Lung (tissue), 17 donors: ENCODE measurements at places on chromosomes 1 and 21. TPM values are rescaled to one million over a fixed set of nuclear protein-coding genes. Genes with fewer than 3 reads are reported as not detected.

Gene TAS1R1
- 0.51 TPM for total RNA-seq

Gene SLC2A5
- 2.8 TPM for total RNA-seq

Gene SLC9C2
- total RNA-seq = 0.97 TPM

Gene S100A13
- total RNA-seq = 36.2 TPM

Gene FCGR3B
- 15.7 TPM for total RNA-seq

Gene EXTL1
- 0.43 TPM for total RNA-seq

Gene FCGR3A
- 110 TPM for total RNA-seq

Gene FNDC10
- 0.40 TPM for total RNA-seq

DNA sequence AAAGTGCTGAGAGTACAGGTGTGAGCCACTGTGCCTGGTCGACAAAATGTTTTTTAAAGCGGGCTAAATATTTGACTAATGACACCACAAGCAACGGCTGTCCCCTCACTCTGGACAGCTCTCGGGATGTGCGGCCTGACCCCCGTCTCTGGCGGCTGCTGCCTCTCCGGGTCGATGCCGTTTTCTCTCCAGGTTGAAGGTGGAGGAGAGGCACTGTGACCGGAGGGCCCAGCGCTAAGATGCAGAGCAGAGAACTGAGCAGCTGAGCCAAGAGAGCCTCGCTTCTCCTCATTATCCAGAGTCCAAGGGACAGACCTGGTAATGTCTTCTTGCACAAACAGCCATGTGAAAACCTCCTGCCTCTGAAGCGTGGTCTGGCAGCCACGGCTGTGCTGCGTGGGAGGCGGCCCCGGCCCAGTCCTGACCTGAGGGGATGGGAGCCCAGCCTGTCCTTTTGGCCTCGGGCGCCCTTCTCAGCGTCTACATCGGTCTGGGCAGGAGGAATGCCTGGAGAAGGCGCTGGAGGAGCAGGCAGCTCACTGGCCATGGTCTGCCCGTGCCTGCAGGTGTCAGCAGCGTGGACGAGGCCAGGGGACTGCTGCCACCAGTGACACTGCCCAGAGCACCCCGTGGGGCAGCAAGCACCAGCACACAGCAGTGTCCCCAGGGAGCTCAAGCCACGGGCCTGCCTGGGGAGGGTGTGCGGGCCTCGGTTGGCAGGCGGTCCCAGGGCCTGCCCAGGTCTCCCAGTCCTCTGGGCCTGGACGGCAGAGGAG, 10.3 kb downstream of the MORN1 start:
- H3K27me3 ChIP-seq = no peaks in the 10 kb centered on the region
- H3K36me3 ChIP-seq = no peaks in the 10 kb centered on the region
- DNase-seq = no peak
- no peaks in the 10 kb centered on the region for H3K4me1 ChIP-seq

GRCh38 chr21:14405962-14406361, 23.0 kb upstream of the HSPA13 start:
- DNase-seq = no peak
- no peaks in the 10 kb centered on the region for H3K36me3 ChIP-seq
- no peak overlapping the region for H3K27ac ChIP-seq
- no peaks in the 10 kb centered on the region for H3K4me1 ChIP-seq

DNA sequence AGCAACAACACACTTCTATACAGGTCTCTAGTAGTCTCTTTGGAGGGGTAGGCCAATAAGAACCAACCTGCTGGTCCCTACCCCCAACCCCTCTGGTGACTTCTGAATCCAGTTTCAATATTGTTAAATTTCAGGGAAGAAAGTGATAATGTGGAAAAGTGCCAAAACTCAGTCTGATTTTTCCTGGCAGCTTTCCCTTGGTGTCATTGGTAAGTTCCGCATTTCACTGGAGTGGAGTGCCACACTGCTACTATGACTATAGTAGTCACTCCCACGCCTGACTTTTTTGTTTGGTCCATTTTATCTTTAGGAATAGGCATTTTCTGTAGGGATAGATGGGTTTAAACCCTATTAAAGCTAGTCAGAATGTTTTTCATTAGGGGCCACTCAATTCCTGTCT, 5.7 kb upstream of the ARID1A start:
- no peaks in the 10 kb centered on the region for H3K36me3 ChIP-seq
- no peaks in the 10 kb centered on the region for H3K27me3 ChIP-seq
- peaks cover 13% of the 10 kb centered on the region for H3K4me1 ChIP-seq
- no peak overlapping the region for H3K27ac ChIP-seq

DNA sequence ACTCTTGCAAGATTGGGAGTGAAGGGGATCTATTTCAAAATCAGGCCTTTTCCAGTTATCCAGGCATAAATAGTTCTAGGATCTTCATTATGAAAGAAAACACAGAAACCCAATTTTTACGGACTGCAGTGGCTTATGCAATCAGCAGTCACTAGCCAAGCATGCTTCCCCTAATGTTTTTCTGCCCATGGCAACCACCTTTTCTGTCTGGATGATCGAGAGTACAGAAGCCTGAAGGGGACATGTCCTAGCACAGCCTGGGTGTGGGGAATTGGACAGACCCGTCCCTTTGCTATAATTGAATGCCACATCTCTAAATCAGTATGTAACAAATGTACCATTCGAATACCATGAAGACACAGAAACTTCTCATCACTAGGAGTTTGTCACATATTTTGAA, 29.8 kb upstream of the NCAM2 start:
- H3K27me3 ChIP-seq = no peaks in the 10 kb centered on the region
- no peak for DNase-seq
- H3K4me1 ChIP-seq = no peaks in the 10 kb centered on the region
- H3K27ac ChIP-seq = no peak overlapping the region
- no peak overlapping the region for H3K4me3 ChIP-seq
- H3K36me3 ChIP-seq = no peaks in the 10 kb centered on the region

- no peak overlapping the region for H3K27ac ChIP-seq
- H3K4me1 ChIP-seq = no peaks in the 10 kb centered on the region
- no peak for DNase-seq
- no peak overlapping the region for H3K4me3 ChIP-seq
Observed at GRCh38 chr1:61687901-61688300, 37.0 kb downstream of the TM2D1 start.

DNA sequence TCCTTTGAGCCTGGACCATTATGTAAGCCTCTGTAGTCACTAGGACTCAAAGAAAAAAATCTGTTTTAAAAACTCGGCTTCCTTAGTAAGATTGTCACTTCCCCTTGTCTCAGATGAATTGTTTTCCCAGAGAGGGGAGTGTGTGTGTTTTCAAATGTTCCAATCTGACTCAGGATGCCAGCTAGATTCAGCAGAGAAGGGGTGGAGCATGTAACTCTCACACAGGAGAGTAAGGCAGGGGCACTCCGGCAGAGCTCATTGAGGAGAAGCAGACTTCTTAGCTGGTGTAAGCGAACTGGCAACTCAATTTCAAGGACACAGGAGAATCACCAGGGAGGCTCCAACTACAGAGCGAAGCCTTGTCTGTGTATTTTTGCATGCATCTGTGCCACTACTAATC, 623.2 kb downstream of the LMO4 start:
- no peaks in the 10 kb centered on the region for H3K36me3 ChIP-seq
- no peak overlapping the region for H3K4me3 ChIP-seq
- no peaks in the 10 kb centered on the region for H3K4me1 ChIP-seq
- no peaks in the 10 kb centered on the region for H3K27me3 ChIP-seq
- H3K27ac ChIP-seq = no peak overlapping the region

GRCh38 chr1:7084232-7084894, 299.1 kb downstream of the CAMTA1 start:
- no peak for DNase-seq
- H3K36me3 ChIP-seq = no peaks in the 10 kb centered on the region
- H3K27ac ChIP-seq = no peak overlapping the region
- peaks cover 4% of the 10 kb centered on the region for H3K27me3 ChIP-seq

DNA sequence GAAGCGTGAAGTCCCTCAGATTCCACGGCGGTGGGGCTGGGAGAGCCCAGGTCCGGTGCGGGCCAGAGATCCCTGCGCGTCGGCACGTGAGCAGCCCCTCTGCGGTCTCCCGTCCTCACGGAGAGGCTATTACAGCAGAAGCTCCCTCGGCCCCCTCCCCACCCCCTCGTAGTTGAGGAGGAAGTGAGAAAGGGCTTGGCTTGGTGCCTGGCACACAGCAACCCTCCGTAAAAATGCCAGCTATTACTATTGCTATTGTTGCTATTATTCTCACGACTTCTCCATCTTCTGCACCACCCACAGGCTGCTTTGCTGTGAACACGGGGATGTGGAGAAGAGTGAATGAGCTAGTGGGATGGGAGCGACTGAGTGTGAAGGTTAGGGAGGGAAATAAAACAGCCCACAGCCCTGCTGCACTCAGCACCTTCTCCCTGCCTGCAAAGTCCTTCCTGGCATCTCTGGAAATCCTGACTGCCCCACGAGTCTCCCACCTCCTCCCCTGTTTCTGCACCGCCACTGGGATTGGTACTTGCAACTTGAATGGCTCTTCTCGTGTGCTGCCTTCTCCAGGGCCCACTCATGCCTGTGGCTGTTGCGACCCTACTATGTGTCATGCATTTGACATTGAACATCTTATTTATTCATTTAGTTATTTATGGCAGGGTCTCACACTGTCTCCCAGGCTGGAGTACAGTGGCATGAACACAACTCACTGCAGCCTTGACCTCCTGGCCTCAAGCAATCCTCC, 26.6 kb downstream of the ZBTB18 start:
- H3K27ac ChIP-seq = no peak overlapping the region
- H3K27me3 ChIP-seq = no peaks in the 10 kb centered on the region
- H3K36me3 ChIP-seq = no peaks in the 10 kb centered on the region

DNA sequence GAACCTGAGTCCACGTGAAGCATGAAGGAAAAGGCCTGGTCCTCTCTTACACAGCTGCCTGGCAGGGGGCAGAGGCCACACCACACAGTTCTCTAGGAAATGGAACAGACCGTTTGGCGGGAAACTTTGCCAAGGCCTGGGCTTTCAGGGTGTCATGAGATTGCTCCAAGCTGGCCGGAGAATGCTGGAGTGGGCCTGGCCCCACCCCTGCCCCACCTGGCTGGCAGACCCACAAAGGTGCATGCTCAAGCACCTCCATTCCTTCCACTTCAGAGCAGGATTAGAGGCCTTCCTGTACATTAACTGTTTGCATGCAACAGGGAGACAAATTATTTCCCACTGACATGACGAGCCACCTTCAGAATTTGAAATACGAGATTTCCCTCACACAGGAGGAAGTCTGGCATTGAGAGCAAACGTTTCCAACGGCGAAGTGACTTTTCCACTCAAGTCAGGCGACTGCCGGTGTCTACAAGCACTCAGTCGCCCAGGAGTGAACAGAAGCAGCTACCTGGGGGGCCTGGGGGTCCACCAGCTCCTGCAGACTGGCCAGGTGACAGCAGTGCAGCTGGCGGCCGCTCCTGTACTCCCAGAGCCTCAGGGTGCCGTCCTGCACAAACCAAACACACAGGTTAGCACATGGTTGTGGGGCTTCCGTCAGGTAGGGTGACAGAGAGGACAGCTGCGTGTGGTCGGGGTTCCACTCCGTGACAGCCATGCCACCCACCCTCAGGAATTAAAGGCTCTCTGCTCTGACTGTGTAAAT, 24.0 kb downstream of the WDR4 start:
- no peak overlapping the region for H3K4me3 ChIP-seq
- no peak overlapping the region for H3K27ac ChIP-seq
- no peaks in the 10 kb centered on the region for H3K4me1 ChIP-seq
- peak; percentile 38 for DNase-seq
- no peaks in the 10 kb centered on the region for H3K27me3 ChIP-seq

GRCh38 chr1:1281533-1282321, 1.5 kb downstream of the SCNN1D start:
- no peak overlapping the region for H3K4me3 ChIP-seq
- no peak for DNase-seq
- H3K36me3 ChIP-seq = no peaks in the 10 kb centered on the region
- no peak overlapping the region for H3K27ac ChIP-seq

GRCh38 chr1:12475947-12476346, 142.1 kb downstream of the DHRS3 start:
- no peak for DNase-seq
- H3K27ac ChIP-seq = no peak overlapping the region
- no peak overlapping the region for H3K4me3 ChIP-seq
- no peaks in the 10 kb centered on the region for H3K27me3 ChIP-seq
- peaks cover 45% of the 10 kb centered on the region for H3K4me1 ChIP-seq
